ENCODE measurements at places on chromosomes 3 and 15. TPM values are rescaled to one million over a fixed set of nuclear protein-coding genes. Genes with fewer than 3 reads are reported as not detected.

PLA2G4F gene
- not detected for total RNA-seq

UBA5 gene
- total RNA-seq, result 39.0 TPM

BCHE gene
- not detected for total RNA-seq

SSR3 gene
- total RNA-seq, result 147 TPM

C3orf20 gene
- total RNA-seq, result 0.11 TPM

- H3K4me1 ChIP-seq, result peaks cover 19% of the 10 kb centered on the region
- no peak overlapping the region for H3K27ac ChIP-seq
- peaks cover 29% of the 10 kb centered on the region for H3K27me3 ChIP-seq
Observed at GRCh38 chr3:125192190-125193035, 20.1 kb downstream of the SLC12A8 start.

DNA sequence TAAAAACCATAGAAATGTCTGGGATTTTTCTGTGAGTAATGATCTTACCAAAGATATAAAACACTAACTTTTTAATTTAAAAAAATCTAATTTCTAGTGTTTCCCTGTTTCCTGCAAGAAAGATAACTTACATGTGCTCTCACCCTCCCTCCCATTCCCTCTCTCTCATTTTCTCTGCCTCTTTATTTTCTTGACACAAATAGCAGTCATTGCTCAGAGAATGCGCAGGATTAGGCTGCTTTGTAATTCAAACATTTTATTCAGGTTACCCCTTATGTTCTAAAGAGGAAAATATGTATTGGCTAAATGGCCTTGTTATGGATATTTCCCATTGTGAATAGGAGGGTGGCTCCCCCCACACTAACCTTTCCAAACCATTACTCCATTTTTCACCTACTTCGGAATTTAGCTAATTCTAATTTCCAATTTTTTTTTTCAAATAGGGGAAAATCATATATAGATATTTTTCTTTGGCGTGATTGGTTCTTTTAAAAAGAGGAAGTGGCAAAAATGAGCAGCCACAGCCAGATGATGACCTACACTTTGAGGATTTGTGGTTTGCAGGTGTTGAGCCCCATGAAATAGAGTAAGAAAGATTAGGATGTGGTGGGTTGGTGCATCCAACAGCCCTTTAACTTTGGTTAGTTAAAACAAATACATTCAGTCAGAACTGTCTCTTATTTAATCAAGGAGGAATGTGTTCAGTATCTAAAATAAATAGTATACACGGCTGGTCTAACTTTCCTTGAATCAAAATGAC, 554.4 kb downstream of the IGSF11 start:
- no peak for DNase-seq
- H3K4me3 ChIP-seq, result no peak overlapping the region
- no peak overlapping the region for H3K27ac ChIP-seq
- no peaks in the 10 kb centered on the region for H3K27me3 ChIP-seq
- H3K36me3 ChIP-seq, result no peaks in the 10 kb centered on the region

DNA sequence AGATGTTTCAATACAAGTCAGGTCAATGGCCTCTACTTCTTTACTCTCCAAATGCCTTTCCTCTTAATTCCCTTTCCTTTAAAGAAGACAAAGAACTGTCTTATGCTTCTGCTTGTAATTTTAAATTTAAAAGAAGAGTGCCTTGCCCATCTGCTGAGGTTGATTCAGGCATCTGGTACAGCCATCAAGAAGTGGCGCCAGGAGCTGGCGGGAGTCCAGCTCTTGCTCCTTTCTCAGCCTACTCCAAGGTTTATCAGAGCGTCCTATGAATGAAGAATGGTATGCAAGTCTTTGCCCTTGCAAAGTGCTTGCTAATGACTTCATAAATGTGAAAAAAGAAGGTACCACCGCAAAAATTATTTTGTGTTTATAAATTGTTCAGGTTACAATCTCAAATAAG, 294.6 kb upstream of the TGFBR2 start:
- no peaks in the 10 kb centered on the region for H3K27me3 ChIP-seq
- no peak for DNase-seq
- H3K27ac ChIP-seq, result no peak overlapping the region
- H3K4me3 ChIP-seq, result no peak overlapping the region
- H3K36me3 ChIP-seq, result peaks cover 1% of the 10 kb centered on the region

- peaks cover 10% of the 10 kb centered on the region for H3K27me3 ChIP-seq
- H3K4me3 ChIP-seq, result no peak overlapping the region
- H3K36me3 ChIP-seq, result no peaks in the 10 kb centered on the region
- H3K27ac ChIP-seq, result no peak overlapping the region
- peaks cover 4% of the 10 kb centered on the region for H3K4me1 ChIP-seq
Observed at GRCh38 chr15:59751552-59752413, 62.7 kb upstream of the BNIP2 start.

GRCh38 chr3:72818092-72818773, 30.0 kb downstream of the SHQ1 start:
- no peaks in the 10 kb centered on the region for H3K27me3 ChIP-seq
- H3K27ac ChIP-seq, result no peak overlapping the region
- H3K36me3 ChIP-seq, result peaks cover 29% of the 10 kb centered on the region
- peaks cover 14% of the 10 kb centered on the region for H3K4me1 ChIP-seq
- no peak overlapping the region for H3K4me3 ChIP-seq
- DNase-seq, result no peak

DNA sequence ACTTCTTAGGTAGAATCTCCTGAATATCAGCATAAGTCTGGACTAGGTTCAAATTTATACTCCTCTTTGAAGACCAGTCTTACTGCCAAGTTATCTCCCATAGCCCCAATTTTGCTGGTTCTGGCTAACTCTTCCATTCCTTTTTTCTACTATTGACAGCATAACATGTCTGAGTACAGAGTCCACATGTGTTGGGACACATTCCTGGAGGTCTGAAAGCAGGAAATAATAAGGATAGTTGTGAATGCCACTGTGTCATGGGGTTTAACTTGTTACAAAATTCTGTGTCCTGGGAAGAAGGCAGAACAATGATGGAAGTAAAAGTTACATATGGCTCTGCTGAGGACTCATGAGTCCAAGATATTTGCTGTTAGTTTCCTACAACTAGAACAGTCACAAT, 57.4 kb upstream of the ZBTB20 start:
- H3K27ac ChIP-seq, result no peak overlapping the region
- no peak for DNase-seq
- H3K4me3 ChIP-seq, result no peak overlapping the region
- H3K36me3 ChIP-seq, result no peaks in the 10 kb centered on the region
- no peaks in the 10 kb centered on the region for H3K27me3 ChIP-seq
- H3K4me1 ChIP-seq, result no peaks in the 10 kb centered on the region
